ENCODE measurements at places on chromosomes 2 and 18.

- DNase-seq: no peak
Observed at GRCh38 chr2:223007531-223007930, 44.5 kb upstream of the KCNE4 start.

- no peak for DNase-seq
Observed at GRCh38 chr2:231396058-231396821, 730 bp downstream of the B3GNT7 start.

DNA sequence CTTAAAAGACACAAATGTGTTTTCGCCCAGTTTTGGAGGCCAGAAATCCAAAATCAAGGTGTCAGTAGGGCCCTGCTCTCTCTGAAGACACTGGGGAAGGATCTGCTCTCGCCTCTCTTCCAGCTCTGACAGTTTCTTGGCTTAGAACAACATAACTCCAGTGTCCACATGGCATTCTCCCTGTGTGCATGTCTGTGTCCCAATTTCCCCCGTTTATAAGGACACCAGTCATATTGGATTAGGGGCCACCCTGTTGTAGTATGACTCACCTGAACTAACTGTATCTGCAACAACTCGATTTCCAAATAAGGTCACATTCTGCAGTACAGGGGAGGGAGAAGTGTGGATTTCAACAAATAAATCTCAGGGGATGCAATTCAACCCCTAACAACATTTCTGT is 263.2 kb downstream of the SS18 start:
- DNase-seq: no peak

- no peak for DNase-seq
Observed at GRCh38 chr2:233098618-233099017, 38.5 kb downstream of the INPP5D start.

DNA sequence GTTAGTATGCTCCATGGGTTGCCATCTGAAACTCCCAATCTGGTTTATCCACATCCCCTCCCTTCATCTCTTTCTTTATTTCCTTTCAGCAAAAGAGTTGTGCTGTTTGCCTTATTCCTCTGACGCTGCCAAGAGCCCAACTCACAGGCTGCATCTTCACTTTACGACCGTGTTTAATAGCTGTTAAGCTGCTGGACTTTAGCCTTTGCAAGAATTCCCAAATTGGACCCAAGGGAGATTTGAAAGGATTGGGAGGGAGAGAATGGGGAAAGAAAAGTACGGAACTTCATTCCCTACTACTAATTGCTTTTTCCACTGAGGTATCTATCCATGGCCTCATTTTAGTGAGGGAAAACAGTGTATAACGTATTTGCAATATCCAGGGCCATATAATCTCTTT is 263.4 kb upstream of the MEIS1 start:
- DNase-seq: no peak

- DNase-seq: no peak
Observed at GRCh38 chr2:28592481-28592880, 96.6 kb downstream of the PLB1 start.

DNA sequence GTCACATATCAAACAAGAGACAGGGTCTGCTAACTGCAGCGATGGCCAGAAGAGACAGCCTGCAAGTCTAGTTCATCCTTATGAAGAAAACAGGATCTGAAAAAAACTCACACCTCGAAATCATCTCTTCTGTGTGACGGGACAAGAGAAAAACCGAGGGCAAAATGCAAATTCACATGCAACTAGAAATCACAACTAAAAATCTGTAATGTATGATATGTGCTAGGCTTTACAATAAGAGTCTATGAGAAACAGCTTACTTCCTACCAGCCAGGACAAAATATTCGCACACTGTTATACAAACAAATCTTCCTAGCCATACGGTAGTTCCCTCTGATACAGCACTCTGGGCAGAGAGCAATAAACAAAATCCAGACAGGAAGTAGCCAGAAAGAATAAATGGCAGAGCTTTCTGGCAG is 48.8 kb downstream of the ANKRD44 start:
- no peak for DNase-seq

DNA sequence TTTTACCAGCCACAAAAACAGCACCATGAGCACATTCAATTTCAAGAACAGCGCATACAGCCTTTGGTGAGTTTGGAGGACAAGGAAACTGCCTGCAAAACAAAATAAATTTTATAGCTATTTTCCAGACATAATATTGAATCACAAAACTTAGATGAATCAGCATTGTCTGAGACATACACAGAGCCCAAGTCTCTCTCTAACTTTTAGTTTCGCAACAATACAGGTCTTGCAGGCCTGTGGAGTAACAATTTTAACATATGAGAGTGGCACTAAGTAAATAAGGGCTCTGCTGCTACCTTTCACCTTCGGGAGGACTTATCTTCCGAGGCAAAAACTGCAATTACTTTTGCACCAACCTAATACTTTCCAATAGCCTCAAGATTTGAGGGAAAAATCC is 56.1 kb upstream of the PEX13 start:
- no peak for DNase-seq

- no peak for DNase-seq
Observed at GRCh38 chr2:1868683-1869141, 124.4 kb upstream of the PXDN start.

- no peak for DNase-seq
Observed at GRCh38 chr2:1974397-1974796, 230.1 kb upstream of the PXDN start.

Data from stimulated activated CD4-positive, alpha-beta T cell treated with anti-CD3 and anti-CD28 coated beads, TNF-alpha, amount 100 ng/mL, for 24 hours (primary cell).